Natural killer cell (primary cell): ENCODE measurements at places on chromosomes 12 and 14. TPM values are rescaled to one million over a fixed set of nuclear protein-coding genes. Genes with fewer than 3 reads are reported as not detected.

- no peak overlapping the region for H3K4me3 ChIP-seq
- no peaks in the 10 kb centered on the region for H3K36me3 ChIP-seq
- DNase-seq = no peak
- H3K27me3 ChIP-seq = no peaks in the 10 kb centered on the region
- H3K27ac ChIP-seq = no peak overlapping the region
These were observed 387.9 kb downstream of the TMEM117 start for GRCh38 chr12:44223736-44224135.

DNA sequence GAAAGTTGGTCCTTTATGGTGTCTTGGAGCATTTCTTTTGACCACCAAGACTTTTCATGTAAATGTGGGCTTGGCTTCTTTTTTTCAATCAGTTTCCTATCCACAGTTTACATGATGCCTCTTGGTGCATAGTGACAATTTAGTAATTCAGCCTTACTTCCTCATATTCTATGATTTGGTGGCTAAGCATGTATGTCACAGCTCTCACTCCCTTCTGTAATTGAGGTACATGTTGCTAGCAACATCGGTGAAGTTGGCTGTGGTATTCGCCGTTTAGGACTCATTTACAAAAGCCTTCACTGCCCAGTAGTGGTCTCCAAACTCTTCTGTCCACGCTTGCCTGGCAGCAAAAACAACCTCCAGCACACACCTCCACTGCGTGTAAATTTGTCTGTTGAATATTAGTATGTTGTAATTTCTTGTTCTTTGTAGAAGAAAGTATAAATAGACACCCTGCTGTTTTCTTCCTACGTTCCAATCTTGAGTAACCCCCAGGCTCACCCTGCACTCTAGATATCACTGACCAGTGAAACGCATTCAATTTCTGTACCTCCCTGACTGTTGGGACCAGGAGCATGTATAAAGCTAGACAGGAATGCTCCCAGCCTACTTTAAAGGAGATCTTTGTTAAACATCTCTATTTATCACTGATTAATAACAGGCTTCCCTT is 90.4 kb downstream of the PPP2R5C start:
- H3K27ac ChIP-seq = peak overlapping the region; percentile 34
- peaks cover 60% of the 10 kb centered on the region for H3K4me1 ChIP-seq
- H3K36me3 ChIP-seq = peaks cover 5% of the 10 kb centered on the region

GRCh38 chr12:14931359-14931758 is 7.0 kb downstream of the ERP27 start:
- H3K4me1 ChIP-seq = no peaks in the 10 kb centered on the region
- no peak overlapping the region for H3K4me3 ChIP-seq
- DNase-seq = no peak
- H3K27ac ChIP-seq = no peak overlapping the region
- no peaks in the 10 kb centered on the region for H3K27me3 ChIP-seq

GRCh38 chr14:69615496-69616407 is 4.4 kb downstream of the SUSD6 start:
- no peaks in the 10 kb centered on the region for H3K36me3 ChIP-seq
- H3K27ac ChIP-seq = peak overlapping the region; percentile 76
- H3K4me1 ChIP-seq = peaks cover 60% of the 10 kb centered on the region
- peak overlapping the region; percentile 9 for H3K4me3 ChIP-seq
- H3K27me3 ChIP-seq = no peaks in the 10 kb centered on the region

DNA sequence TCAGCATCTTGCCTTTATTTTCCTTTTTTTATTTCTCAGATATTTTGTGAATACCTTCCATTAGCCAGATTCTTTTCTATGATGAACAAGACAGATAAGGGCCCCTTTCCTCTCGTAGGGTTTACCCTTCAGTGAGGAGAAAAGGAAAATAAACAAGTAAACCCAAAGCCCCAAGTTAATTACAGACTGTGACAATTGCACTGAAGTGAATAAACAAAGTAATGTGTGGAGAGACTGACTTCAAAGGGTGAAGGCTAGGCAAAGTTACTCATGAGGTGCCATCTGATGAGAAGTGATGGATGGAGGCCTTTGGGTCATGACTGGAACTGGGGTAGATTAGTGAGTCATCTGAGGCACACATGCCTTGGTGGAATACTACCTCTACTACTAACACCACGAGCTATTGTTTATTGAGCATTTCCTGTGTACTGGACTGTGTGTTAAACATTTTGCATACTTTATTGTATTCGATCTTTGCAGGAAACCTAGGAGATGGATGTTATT is 143.4 kb upstream of the PRICKLE1 start:
- no peaks in the 10 kb centered on the region for H3K4me1 ChIP-seq
- H3K27ac ChIP-seq = no peak overlapping the region
- H3K36me3 ChIP-seq = no peaks in the 10 kb centered on the region
- H3K27me3 ChIP-seq = no peaks in the 10 kb centered on the region

Gene KRT80
- not detected for total RNA-seq

Gene CAPZA3
- total RNA-seq = not detected

Gene ALDH1L2
- total RNA-seq = not detected

Gene CRY1
- total RNA-seq = 115 TPM
